ENCODE measurements at places on chromosomes 12 and 14.

DNA sequence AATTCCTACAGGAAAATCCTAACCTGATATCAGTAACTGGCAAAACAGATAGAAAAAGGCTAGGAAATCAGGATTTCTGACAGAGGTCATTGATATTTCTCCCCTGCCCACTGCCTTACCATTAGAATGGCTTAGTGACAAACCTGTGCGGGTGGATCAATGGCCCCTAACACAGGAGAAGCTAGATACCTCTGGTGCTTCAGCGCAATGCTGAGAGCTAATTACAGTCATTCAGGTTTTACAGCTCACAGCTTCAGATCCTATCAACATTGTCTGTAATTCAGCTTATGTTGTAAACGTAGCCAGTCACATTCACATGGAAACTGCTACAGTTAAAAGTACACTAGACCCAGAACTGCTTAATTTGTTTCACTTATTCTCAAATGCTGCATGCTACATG lies 17.4 kb upstream of the SLC10A1 start:
- no peak for DNase-seq

GRCh38 chr12:54007538-54008259 lies 1.1 kb upstream of the HOXC8 start:
- no peak for DNase-seq

DNA sequence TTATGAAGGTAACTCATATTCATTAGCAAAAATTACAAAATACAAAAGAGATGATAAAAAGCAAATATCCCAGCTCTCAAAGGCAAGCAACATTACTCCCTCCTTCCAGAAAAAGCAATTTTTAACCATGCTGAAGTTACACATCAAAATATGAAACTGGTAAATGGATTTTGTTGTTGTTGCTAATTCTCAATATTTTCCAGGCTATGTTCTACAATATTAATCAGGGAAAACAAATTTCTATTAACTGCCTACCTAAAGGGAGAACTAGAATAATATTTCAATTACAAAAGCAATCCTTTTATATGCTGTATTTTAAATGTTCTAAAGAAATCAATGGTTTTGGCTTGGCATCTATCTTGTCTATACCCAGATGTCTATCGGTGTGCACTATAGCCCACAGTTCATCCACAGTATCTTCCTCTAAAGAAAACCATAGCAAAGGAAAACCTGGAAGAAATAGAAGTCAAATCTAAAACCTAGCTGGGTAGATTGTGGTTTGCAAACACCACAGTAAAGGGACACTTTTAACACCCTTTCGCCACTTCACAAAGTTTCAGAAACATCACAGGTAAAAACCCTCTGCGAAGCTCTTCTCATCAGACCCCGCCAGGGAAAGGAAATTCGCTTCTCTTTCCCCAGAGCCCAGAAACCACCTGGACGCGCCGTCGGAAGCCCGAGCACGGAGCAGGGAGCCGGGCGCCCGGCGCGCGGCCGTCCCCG lies 32.0 kb downstream of the TC2N start:
- DNase-seq: peak; percentile 37

- DNase-seq: no peak
Observed at GRCh38 chr14:52948039-52948438, 2.8 kb downstream of the FERMT2 start.

DNA sequence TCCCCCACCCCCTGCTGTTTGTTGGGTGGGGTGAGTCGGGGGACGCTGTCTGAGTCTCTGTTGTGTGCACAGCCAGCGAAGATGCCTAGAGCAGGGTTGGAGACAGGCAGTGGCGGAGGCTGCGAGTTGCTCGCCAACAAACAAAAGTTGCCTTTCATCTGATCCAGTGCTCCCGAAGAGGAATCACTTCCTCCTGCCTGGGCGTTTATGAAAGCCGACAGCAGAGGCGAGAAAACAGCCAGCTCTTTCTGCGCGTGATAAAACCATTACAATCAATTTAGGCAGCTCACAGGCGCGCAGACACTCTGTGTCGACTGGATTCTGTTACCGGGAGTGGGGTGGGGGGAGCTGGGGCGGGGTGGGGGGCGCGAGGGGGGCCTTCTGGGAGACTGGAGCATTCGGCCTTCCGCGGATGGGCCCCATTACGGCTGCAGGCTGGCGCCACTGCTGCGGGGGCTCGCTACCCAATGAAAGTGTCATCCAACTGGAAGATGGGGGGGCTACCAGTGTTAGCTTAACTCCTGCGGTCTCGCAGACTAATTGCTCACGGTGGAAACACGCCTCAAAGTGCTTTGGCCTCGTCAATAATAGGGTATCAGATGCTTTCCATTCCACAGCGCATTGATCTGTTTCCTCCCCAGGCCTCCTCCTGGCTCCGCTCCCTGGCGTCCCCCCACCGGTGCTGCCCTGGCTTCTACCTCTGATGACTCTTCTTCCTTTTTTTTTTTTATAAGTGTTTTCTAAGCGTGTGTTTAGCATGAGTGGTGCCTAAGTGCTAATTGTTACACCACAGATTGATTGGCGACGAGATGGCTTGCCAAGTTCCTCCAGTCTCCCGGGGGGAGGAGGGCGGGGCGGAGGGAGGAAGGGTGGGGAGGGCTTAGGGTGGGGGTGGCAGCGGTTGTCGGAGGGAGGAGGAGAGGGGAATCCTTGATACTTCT lies 678.4 kb downstream of the MED13L start:
- no peak for DNase-seq
